ENCODE measurements at places on chromosomes 3 and 15.
A peak's percentile ranks its signal among the peaks of the same experiment; 100 is the strongest.

DNA sequence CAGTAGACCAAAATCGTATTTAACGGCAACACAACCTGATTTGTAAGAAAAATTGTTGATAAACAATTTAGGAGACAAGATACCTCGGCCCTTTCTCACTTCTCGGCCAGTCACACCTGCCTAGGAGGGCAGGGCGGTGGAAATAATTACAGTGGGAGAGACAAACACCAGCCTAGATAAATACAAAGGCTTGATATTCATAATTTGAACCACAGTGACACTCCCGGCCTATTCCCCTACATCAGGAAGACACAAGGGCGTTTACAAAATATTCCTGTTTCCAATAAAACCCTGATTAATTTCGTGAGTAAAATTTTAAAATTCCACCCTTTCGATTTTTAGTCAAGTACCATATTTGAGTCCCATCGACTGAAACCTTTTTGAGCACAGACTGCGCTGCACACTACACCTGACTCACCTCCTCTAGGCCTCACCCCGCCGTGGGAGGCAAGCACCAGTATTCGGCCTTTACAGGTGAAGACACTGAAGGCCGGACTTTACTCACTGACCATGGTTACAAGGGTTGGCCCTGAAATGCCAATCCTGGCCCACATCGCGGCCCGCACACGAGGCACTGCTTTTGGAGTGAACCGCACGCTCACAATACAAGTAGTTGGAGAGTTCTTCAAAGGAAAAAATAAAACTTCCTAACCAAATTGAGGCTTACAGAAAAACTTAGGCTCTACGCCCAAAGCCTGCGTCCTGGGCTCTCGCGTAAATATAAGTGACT lies 794 bp downstream of the ARPP19 start:
- peak; percentile 63 for DNase-seq

DNA sequence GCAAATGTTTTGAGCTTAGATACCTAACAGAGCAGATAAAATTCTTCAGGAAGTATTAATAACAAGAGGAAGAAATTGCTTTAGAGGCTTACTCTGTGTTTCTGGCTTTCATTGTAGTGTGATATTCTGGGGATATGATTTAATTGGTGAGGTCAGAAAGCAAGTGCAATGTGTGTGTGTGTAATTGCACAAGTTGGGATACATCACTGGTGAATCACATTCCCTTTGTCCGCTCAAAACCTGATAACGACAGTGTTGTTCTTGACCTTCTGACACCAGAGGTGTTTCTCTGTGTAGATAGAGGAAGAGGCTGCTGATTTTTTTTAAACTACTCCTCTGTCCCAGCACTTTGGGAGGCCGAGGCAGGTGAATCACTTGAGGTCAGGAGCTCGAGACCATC lies 161.1 kb downstream of the CACNA2D3 start:
- DNase-seq: no peak

DNA sequence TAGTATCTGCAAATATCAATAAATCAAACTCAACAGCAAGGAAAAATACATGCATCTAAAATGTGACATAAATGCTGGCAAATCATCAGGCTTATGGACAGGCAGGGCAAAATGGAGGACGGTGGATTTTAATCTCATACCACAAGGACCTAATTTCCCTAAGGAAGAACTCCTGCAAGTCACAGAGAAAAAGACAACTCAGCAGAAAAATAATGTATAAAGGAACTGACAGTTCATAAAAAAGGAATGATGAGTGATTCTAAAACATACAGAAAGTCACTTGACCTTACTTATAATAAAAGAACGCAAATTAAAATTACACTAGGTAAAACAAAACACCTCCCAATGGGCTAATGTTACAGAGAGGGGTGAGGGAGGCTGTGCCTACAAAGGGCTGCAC lies 17.2 kb downstream of the TUBGCP5 start:
- DNase-seq: no peak

DNA sequence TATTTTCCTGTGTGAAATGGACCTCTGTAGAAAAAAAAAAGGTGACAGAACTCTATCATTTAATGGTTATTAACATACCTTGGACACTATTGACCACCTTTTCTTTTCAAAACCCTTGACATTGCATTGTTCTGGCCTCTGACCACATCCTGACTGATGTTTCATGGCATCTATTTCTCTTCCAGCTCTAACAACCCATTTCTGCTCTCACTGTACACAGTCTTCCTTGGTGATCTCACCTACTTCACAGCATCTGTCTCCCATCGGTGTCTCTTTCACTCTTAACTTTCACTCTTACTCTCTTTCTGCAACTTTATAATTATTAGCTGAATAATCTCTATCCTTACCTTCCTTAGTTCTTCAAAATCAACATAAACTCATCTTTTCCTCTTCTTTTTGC lies 217.4 kb upstream of the CD96 start:
- no peak for DNase-seq

GRCh38 chr3:66253790-66254620 lies 33.2 kb downstream of the SLC25A26 start:
- DNase-seq: no peak

- DNase-seq: no peak
Measured at GRCh38 chr3:48660800-48661400, 1.8 kb downstream of the CELSR3 start.

DNA sequence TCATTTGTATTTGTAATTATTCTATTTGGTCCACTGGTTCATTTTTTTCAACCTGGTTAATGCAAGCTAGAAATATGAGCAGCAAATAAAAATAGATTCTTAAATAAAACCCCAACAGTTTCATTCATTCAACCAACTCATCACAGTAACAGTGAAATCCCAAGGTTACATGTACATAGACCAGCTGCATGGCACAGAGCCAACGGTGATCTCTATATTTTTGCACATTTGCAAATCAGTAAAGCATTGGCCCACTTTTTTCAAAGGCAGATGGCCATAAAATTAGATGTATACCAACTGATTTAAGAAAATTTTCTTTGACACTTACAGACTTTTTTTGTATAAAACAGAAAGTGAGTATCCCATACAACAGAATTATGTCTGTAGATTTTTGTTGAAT lies 49.3 kb downstream of the STRIT1 start:
- DNase-seq: no peak

DNA sequence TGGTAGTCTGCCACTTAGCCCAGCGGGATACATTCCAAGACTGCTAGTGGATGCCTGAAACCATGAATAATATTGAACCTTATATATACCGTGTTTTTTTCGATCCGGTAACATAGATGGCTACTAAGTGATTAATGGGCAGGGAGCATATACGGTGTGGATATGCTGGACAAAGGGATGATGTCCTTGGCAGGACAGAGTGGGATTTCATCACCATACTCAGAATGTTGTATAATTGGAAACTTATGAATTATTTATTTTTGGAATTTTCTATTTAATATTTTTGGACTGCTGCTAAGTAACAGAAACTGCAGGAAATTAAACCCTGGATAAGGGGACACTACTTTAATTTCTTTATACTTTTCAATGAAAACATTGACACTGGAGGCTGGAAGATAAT lies 53.2 kb downstream of the ASTE1 start:
- DNase-seq: no peak

GRCh38 chr15:42344763-42345162 lies 14.5 kb upstream of the CAPN3 start:
- no peak for DNase-seq

GRCh38 chr3:160196511-160197104 lies 28.6 kb upstream of the C3orf80 start:
- no peak for DNase-seq
